ENCODE measurements at places on chromosomes 2 and 18.

GRCh38 chr2:156079845-156080244 lies 252.7 kb downstream of the NR4A2 start:
- no peak for DNase-seq

- DNase-seq: no peak
Measured at GRCh38 chr2:207869784-207870778, 100.4 kb upstream of the FZD5 start.

DNA sequence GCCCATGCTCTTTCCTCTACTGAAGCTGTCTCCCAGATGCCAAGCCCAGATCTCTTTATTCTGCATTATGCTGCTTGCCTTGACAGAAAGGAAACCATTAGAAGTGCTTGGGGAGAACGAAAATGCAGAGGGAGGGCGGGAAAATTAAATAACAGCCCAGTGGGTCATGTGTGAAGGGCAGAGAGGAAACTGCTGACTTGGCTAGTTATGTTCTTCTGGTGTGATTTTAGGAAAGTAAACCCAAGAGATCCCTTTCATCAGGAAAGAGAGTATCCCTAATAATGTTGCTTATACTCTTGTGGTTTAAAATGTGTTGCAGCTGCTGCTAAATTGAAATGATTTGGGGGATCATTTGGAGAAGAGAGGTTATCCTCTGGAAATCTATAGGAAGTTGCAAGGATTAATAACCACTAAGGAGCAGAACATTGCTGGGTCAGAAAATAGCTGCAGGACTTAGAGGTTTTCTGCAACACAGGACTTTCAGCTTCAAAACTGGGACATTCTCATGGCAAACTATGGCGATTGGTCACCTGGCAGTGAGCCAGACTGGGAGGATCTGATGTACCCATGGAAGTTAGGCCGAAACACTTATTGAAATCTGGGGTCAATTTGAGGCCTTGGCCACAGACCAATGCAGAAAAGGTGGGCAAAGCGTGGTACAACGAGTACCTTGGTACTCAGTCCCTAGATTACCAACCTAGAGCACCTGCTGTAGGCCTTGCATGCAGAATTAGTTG lies 172.2 kb downstream of the TMEM247 start:
- no peak for DNase-seq

- DNase-seq: no peak
Measured at GRCh38 chr18:42586601-42587000, 528.9 kb downstream of the RIT2 start.

GRCh38 chr2:104969564-104969963 lies 68.3 kb upstream of the MRPS9 start:
- no peak for DNase-seq

Measured in CD4-positive, CD25-positive, alpha-beta regulatory T cell (primary cell).